ENCODE measurements at places on chromosomes 7 and 10.

DNA sequence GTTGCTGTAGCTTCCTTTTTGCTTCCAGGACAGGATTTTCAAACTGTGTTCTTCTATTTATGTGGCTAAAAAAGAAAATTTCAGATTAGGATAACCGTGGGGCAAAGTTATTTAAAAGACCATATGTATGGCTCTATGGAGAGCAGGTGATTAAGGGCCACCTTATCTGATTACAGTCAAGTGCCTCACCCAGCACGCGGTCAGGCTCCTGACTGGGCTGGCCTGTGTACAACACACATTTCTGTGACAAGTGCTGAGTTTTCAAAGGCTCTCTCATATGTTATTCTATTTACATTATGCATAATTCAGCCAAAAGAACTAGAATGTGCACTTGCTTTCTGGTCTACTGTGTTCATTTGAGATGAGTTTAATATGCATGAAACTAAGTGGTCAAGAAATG lies 547.4 kb downstream of the PHTF2 start:
- no peak for DNase-seq

GRCh38 chr10:60206735-60207134 lies 182.9 kb downstream of the ANK3 start:
- no peak for DNase-seq

DNA sequence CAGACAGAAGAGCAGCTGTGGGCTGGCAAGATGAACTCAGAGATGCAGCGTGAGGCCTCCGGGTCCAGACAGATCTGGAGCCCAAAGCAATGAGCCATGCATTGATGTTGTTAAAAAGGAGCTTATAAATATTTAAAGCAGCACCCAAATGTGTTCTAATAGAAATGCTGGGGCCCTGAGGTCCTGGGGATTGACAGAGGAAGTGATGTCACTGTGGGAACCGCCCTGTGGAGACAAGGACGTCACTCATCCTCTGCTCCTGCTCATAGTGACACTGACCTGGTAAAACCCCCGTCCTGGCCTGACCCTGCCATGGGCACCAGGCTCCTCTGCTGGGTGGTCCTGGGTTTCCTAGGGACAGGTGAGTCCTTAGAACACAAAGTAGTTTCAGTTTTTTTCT lies 197.0 kb upstream of the PRSS58 start:
- no peak for DNase-seq

- DNase-seq: no peak
Measured at GRCh38 chr10:86355571-86356038, 11.0 kb downstream of the GRID1 start.

GRCh38 chr10:28640551-28640950 lies 36.8 kb upstream of the BAMBI start:
- DNase-seq: no peak

DNA sequence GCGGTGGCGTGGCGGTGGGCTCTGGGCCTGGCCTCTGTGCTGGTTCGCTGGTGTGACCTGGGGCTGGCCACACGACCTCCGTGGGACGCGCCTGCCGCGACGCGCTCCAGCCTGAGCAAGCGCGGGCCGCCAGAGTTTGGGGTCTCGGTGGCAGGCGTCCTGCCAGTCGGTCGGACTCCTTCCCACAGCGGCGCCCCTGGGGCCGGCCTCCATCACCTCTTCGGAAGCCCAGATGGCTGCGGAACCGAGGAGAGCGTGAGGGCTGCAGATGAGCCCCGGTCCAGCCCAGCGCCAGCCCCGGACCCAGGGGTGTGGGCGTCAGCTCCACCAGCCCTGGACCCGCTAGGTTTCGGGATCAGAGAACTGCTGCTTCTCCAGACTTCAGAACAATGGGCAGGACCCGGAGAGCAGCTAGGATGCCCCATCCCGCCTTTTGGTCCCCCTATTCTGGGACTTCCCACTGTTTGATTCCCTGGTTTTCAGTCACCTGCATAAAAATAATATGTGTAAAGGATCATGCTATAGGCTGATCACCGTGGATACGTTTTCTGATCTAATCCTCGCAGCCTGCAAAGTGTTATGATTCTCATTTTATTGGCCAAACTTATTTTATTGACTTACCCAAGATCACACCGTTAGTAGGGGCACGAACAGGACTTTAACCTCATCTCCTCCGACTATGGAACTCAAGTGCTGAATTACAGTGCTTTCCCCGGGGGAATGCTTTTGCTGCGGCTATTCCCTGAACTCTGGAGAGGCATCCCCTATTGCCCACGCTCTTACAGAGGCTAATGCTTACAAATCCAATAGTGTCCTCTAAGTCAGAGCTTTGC lies 2.8 kb downstream of the CYP26C1 start:
- DNase-seq: no peak

DNA sequence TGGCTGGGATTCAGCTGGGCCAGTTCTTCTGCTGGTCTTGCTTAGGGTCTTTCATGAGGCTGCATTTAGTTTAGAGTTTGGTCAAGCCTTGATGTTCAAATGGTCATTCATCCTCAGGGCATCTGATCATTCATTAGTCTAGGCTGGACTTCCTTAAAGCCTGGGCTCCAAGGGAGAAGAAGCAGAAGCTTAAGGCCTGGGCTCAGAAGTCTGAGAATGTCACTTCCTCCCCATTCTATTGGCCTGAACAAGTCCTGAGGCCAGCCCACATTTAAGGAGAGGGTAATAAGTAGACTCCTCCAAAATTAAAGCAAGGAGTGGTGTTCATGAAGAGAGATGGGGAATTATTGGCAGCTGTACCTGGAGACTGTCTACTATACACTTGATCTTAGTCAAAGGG lies 193.2 kb upstream of the HABP2 start:
- DNase-seq: no peak

DNA sequence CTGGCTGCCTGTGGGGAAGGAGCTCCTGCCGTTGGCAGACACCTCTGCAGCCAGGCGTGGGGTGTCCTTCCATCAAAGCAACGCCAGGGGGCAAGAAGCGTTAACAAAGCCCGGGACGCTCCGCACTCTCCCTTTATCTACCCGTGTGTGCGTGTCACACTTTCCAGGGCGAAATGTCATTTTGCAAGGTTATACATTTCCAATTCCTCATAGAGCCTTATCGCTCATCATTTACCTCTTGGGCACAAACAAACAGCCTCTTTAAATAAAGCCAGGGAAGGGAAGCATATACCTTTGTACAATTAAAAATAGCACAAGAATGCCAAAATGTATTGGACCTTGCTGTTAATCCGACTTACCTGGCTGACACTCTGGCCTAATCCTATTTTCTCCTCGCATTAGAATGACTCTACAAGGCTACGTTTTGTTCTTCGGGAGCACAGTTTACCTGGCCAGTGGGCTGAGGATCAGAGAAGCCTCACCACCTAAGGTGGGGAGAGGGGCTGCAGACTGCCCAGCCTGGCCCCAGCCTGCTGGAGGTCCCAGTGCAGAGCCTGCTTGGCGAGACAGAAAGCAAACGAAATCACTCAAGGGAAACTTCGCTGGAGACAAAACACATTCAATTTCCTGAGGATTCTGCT lies 77.6 kb upstream of the EN2 start:
- DNase-seq: peak; percentile 42

- DNase-seq: no peak
Measured at GRCh38 chr7:158461824-158462223, 125.8 kb downstream of the PTPRN2 start.

DNA sequence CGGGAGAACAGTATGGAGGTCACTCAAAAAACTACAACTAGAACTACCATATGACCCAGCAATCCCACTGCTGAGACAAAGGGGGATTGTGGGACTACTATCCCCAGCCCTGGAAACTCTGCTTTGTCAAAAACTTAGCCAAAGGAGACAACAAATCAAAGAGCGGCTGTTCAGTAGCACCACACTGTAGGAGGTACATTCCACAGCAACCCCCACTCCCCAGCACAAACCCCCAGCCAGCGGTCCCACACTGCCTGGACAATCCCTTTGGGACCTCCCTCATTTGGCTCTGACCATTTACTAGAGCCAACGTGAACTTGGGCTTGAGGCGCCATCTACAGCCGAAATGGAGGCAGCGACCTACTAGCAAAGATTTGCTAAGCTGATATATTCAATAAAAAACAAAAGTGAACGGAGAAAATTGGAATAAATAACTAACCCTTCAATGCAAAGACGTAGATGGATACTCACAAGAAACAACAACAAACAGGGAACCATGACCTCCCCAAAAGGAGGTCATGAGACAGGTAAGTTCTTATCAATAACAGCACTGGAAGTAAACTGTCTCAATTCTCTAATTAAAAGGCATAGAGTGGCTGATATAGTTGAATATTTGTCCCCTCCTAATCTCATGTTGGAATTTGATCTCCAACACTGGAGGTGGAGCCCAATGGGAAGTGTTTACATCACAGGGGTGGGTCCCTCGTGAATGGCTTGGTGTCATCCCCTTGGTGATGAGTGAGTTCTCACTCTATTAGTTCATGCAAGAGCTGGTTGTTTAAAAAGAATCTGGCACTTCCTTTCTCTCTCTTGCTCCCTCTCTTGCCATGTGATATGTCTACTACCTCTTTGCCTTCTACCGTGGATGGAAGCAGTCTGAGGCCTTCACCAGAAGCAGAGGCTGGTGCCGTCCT lies 119.0 kb upstream of the KCNMA1 start:
- DNase-seq: peak; percentile 35

DNA sequence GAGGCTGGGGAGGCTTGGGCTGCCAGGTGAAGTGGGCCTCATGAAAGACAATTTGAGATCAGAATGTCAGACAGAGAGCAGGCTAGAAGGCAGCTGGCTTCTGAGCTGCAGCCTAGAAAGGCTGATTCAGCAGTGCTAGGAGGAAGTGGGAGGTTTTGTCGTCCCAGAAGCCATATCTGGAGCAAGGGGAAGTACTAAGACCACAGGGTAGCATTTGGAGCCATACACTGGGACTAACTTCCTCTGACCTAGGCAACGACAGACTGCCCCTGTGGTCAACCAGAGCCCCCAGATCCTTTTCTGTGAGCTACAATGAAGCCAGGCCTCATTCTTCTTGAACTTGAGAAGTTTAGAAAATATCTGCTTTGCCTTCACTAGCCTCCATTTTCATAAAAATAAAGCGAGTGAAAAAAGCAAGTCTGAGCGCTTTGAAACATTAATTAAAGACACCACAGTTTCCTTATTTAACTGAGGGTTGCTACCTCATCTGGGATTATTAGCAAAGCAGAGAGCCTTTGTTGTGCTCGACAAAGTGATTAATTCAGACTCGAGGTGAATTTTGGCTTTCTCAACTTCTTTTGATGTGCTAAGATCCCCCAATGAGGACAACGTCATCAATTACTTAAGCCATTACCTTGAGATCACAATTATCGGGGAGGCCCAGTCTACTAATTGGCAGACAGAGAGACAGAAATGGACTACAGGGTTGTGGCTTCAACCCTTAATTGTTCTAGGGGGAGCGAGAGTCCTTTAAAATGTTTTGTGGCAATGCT lies 26.6 kb downstream of the TBXAS1 start:
- DNase-seq: no peak

GRCh38 chr10:87875929-87876571 lies 12.6 kb downstream of the PTEN start:
- no peak for DNase-seq

GRCh38 chr7:79984210-79984609 lies 150.4 kb upstream of the GNAI1 start:
- no peak for DNase-seq

DNA sequence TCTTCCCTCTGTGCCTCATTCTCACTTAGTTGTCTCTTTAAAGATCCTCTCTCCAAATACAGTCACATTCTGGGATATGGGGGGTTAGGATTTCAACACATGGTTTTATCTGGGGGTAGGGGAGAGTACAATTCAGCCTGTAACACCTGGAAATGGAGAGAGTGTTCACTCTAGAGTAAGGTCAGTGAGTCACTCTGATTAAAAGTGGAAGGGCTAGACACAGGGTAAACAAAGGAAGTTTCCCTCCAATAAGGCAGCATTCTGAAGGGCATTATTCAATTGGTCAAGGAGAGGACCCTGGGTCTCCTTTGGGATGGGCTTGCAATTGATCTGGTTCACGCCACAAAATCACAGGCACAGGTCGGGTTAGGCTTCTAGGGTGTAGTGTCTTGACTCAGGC lies 232.8 kb upstream of the NPSR1 start:
- DNase-seq: no peak

- no peak for DNase-seq
Measured at GRCh38 chr10:94878649-94879048, 59.8 kb upstream of the CYP2C9 start.

GRCh38 chr10:79283616-79284015 lies 63.7 kb upstream of the PPIF start:
- no peak for DNase-seq

GRCh38 chr7:130009848-130010688 lies 41.1 kb downstream of the ZC3HC1 start:
- no peak for DNase-seq

GRCh38 chr7:37109843-37110242 lies 338.8 kb downstream of the ELMO1 start:
- DNase-seq: no peak

DNA sequence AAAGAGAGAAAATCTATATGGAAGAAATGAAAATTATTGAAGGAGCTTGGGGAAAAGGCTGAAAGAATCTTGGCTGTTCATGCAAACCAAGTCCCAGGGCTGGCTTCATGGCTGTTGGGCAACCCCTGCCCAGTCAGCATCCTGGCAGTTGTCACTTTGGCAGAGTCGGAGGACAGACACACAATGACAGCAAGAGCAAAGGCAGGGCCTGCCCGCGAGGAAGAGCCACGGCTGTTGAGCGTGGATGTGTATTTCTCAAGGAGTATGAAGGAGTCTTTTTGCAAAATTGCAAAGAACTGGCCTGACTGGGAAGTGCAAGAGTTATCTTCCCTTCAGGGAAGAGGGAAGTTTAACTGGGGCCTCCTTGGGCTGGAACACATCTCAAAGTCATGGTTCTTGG lies 11.7 kb downstream of the PTPRE start:
- no peak for DNase-seq

- DNase-seq: peak; percentile 63
Measured at GRCh38 chr7:51455948-51456347, 139.3 kb upstream of the COBL start.

DNA sequence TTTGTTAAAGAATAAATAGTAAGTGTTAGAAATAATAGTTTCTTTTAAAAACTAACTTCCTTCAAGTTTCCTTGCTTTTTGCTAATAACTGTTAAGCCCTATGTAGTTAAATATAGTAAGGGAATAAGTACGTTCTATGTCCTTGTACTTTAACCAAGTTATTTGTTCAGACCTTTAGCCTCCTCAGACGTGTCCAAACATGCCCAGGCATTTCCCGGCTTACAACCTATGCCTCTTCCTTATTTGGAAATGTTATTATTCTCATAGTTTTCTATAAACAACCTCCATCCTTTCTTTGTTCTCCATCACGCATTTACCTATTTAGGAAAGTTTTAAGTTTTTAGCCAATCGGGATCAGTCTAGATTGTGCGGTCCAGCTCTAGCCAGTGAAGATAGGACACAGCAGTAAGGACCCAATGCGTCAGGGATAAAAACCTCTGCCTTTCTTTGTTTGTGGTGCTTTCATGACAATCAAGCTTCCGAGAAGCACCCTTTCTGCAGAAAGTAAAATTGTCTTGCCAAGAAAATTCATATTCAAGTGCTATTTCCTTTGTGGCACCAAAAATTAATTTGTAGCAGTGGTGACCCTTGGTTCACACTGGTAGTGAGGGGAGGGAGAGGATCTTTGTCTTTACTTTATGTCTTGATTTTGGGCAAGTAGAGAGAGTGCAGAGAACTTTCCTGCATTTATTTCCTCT lies 851.3 kb upstream of the POM121L12 start:
- DNase-seq: no peak

- no peak for DNase-seq
Measured at GRCh38 chr7:12398186-12398585, 5.5 kb downstream of the VWDE start.

- no peak for DNase-seq
Measured at GRCh38 chr10:34176351-34176750, 638.7 kb downstream of the PARD3 start.

- no peak for DNase-seq
Measured at GRCh38 chr7:74043523-74043951, 15.6 kb downstream of the ELN start.

- no peak for DNase-seq
Measured at GRCh38 chr7:29277436-29278215, 83.1 kb downstream of the CHN2 start.

All from NCI-H774 (cell line).